PC-3 (cell line): ENCODE measurements at places on chromosomes 6 and 20. TPM values are rescaled to one million over a fixed set of nuclear protein-coding genes. Genes with fewer than 3 reads are reported as not detected.

DNA sequence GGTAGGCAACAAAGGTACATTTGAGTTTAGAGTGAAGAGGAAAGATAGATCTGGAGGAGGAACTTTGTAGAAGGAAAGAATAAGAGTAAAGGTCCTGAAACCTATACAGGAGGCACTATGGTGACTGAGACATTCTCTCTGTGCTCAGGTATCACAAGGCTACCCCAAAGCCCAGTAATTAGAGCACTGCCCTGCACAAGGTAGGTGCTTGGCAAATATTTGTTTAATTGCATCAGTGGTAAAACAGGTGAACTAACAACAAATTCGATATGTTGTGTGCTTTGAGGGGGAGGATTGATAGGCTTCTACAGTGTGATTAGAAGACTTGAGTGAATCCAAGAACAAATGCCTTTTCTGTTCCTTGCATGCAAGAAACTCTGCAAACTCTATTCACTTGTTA, 6.8 kb upstream of the TSHZ2 start:
- H3K4me1 ChIP-seq, result no peaks in the 10 kb centered on the region
- H3K4me3 ChIP-seq, result no peak overlapping the region
- H3K27ac ChIP-seq, result no peak overlapping the region
- no peaks in the 10 kb centered on the region for H3K36me3 ChIP-seq
- H3K27me3 ChIP-seq, result peaks cover 16% of the 10 kb centered on the region
- no peak for DNase-seq

DNA sequence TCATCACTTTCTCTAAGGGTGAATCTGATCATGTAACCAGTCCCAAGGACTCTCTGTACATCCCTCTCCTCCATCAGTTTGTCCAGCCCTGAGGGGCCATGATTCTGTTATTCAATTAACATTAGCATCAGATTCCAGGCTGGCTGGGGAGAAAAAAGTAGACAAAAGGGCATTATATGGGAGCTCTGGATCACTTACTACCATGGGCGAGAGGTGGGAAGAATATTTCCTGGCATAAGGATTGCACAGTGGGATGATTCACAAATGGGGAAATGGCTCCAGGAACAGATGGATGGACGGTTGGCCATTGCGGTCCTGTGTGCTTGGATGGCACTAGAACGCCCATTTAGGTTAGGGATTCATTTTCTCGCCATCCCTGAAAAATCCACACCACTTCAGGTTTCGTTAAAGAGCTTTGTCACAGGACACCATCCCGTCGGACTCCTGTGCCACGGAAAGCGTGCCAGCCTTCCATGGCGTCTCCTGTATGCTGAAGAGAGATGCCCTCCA, 112.6 kb downstream of the THBS2 start:
- no peaks in the 10 kb centered on the region for H3K27me3 ChIP-seq
- no peak overlapping the region for H3K4me3 ChIP-seq
- no peaks in the 10 kb centered on the region for H3K36me3 ChIP-seq

DNA sequence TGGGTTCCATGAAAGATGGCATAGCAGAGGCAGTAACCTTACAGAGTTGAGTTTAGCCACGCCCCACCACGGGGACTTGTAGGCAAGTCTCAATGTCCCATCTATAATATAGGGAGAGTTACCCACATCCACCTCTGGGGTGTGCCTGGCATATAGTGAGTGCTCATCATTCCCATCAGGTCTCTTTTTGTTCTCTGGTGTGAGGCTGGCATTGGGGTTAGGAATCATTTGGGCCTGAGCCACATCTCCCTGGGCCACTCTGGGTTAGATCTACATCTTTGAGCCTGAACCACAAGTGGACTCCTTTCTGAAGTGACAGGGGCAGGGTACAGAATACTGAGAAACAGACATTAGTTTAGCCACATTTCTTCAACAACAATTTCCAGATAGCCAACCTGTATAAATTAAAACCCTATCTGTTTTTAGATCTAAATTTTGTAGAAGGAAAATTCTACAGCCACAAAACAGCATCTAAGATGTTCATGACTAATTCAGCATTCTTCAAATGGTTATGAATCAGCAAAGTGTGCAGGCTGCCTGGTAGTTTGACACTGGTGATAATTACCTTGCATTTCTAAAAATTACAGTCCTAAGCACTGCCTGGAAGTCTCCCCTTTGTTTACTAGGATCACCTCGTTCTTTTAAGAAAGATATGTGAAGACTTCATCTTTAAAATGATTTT, 20.1 kb downstream of the RNF24 start:
- H3K27me3 ChIP-seq, result no peaks in the 10 kb centered on the region
- peaks cover 11% of the 10 kb centered on the region for H3K4me1 ChIP-seq
- no peak overlapping the region for H3K27ac ChIP-seq
- H3K4me3 ChIP-seq, result no peak overlapping the region
- DNase-seq, result peak; percentile 36

DNA sequence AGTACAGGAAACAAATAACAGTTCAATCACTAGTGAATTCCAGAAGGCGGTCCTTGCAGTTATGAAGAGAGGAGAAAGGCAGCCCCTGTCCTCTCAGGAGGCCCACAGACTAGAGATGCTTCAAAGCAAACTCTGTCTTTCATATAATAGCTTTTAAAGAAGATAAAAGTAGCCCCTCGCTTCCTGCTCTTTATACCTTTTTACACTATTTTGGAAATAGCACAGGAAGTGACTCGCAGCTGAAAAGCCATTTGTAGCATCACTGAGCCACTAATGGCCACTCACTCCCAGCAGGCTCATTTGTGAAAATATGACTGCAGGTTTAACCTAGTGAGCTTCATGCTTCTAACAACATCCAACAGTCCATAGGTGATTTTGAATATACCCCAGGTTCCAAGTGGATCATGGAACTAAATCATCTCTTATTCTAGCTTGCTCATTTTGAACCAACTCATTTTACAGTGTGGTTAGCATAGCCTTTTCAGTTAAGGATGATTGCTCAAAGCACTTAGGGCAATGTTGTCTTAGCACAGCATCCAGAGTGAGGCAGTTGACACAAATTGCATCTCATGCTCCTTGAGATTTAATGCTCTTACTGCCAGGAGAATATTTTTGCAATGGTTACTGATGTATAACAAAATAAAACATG, 136.0 kb upstream of the NRSN1 start:
- H3K27ac ChIP-seq, result no peak overlapping the region
- no peak overlapping the region for H3K4me3 ChIP-seq
- no peak for DNase-seq
- no peaks in the 10 kb centered on the region for H3K27me3 ChIP-seq
- no peaks in the 10 kb centered on the region for H3K36me3 ChIP-seq

- H3K36me3 ChIP-seq, result no peaks in the 10 kb centered on the region
- no peak overlapping the region for H3K4me3 ChIP-seq
- DNase-seq, result no peak
- no peaks in the 10 kb centered on the region for H3K27me3 ChIP-seq
These were observed 4.4 kb upstream of the LMBRD1 start for GRCh38 chr6:69801225-69801624.

DNA sequence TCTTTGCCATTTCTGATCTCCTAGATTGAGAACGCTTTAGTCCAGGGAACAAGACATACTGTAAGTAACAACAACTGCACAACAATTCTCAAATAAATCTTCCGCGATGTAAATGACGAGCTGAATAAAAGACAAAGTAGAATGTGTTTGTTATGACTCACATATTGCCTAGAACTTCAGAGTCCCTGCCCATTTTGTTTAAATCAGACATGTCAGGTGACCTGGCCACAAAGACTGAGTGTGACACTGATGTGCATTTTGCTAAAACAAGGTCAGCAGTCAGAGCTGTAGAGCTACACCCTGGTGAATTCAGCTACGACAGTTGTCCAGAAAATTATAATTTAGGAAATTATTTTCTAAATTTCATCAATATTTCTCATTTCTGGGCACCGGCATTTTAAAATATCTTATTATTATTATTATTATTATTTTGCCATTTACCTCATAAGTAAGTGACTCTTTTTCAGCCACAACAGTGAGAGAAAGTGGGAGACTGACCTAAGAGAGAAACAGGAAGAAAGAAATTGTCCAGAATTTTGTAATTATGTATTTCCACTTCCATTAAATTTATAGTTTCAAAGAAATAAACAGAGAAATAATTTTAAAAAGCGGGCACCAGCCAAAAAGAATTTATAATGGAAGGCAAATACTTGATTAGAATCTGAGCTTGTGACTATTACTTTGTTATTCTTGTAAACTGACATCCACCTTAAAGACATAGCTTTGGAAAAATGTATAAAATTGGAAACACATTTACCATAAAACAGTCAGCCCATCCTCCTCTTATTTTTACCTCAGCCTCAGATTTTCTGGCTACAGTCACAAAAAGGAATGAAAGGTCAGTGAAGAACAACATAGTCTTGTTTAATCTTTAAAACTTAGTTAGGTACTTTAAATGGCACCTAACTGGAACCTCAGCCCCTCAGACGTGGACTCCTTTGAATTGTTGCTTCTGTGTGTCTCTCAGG, 157.0 kb upstream of the CITED2 start:
- H3K27me3 ChIP-seq, result no peaks in the 10 kb centered on the region
- no peak overlapping the region for H3K27ac ChIP-seq
- no peaks in the 10 kb centered on the region for H3K36me3 ChIP-seq

- H3K27ac ChIP-seq, result peak overlapping the region; percentile 30
- H3K27me3 ChIP-seq, result no peaks in the 10 kb centered on the region
- no peaks in the 10 kb centered on the region for H3K36me3 ChIP-seq
- H3K4me1 ChIP-seq, result peaks cover 20% of the 10 kb centered on the region
- H3K4me3 ChIP-seq, result peak overlapping the region; percentile 88
These were observed 1.6 kb upstream of the DBNDD2 start for GRCh38 chr20:45406260-45407066.

GRCh38 chr6:70289299-70289698, 13.6 kb downstream of the COL9A1 start:
- DNase-seq, result no peak
- H3K36me3 ChIP-seq, result no peaks in the 10 kb centered on the region
- H3K27me3 ChIP-seq, result peaks cover 14% of the 10 kb centered on the region; the same call in 1 of the 2 replicates
- H3K4me3 ChIP-seq, result no peak overlapping the region

DNA sequence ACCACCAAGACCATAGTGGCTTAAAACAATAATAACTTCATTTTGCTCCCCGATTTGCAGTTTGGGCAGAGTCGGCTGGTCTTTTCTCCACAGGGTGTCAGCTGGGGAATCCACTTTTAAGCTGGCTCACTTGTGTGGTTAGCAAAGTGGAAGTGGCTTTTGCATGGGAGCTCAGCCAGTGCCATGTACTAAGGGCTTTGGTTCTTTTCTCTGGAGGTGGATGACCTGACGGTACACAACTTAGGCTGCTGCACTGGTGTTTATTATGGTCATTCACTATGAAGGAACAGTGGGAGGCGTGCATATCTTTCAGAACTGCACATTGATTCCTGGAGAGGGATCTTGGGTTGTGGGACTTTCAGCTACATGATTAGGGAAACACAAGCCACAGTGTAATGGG, 141.0 kb downstream of the OR2B2 start:
- no peaks in the 10 kb centered on the region for H3K27me3 ChIP-seq
- DNase-seq, result no peak
- H3K36me3 ChIP-seq, result no peaks in the 10 kb centered on the region

- no peak overlapping the region for H3K27ac ChIP-seq
- H3K36me3 ChIP-seq, result no peaks in the 10 kb centered on the region
- no peaks in the 10 kb centered on the region for H3K4me1 ChIP-seq
- no peak overlapping the region for H3K4me3 ChIP-seq
These were observed 27.4 kb upstream of the RREB1 start for GRCh38 chr6:7080311-7080710.

DNA sequence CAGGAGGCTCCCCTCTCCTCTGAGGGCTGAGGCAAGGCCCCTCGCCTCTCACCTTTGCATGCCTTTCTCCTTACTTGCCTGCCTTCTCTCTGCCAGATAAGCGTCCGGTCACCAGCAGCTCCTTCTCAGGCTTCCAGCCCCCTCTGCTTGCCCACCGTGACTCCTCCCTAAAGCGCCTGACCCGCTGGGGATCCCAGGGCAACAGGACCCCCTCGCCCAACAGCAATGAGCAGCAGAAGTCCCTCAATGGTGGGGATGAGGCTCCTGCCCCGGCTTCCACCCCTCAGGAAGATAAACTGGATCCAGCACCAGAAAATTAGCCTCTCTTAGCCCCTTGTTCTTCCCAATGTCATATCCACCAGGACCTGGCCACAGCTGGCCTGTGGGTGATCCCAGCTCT, 21.3 kb upstream of the PPARD start:
- H3K4me3 ChIP-seq, result no peak overlapping the region
- no peak for DNase-seq
- H3K27me3 ChIP-seq, result no peaks in the 10 kb centered on the region
- H3K27ac ChIP-seq, result no peak overlapping the region
- peaks cover 9% of the 10 kb centered on the region for H3K4me1 ChIP-seq

- H3K27ac ChIP-seq, result peak overlapping the region; percentile 99
- DNase-seq, result peak; percentile 73
These were observed 43.8 kb upstream of the LAMA4 start for GRCh38 chr6:112298021-112298745.

GRCh38 chr20:53828682-53829254, 235.1 kb upstream of the ZNF217 start:
- peak; percentile 93 for DNase-seq
- no peaks in the 10 kb centered on the region for H3K27me3 ChIP-seq
- H3K36me3 ChIP-seq, result no peaks in the 10 kb centered on the region
- peak overlapping the region; percentile 93 for H3K27ac ChIP-seq

- H3K36me3 ChIP-seq, result no peaks in the 10 kb centered on the region
- H3K27me3 ChIP-seq, result no peaks in the 10 kb centered on the region
These were observed 302.9 kb upstream of the TCF21 start for GRCh38 chr6:133585978-133586377.

DNA sequence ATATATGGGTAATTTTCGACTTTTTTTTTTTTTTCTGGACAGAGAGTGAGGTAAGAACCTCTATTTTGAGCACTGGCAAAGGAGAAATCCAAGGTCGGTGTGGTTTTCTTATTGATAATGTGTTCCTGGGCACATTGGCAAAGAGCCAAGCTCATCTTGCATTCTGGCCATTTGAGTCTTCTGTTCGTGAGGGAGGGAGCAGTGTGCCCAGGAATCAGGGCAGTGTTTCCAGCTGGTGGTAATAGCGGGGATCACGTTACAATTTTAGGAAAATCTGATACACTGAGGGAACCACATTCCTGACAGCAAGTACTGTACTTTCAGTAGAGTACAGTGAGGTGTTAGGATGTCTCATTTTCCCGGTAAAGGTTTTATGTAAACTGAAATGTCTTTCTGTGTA, 442.3 kb upstream of the MAP3K7 start:
- no peak overlapping the region for H3K4me3 ChIP-seq
- no peaks in the 10 kb centered on the region for H3K36me3 ChIP-seq
- DNase-seq, result no peak
- H3K4me1 ChIP-seq, result no peaks in the 10 kb centered on the region

DNA sequence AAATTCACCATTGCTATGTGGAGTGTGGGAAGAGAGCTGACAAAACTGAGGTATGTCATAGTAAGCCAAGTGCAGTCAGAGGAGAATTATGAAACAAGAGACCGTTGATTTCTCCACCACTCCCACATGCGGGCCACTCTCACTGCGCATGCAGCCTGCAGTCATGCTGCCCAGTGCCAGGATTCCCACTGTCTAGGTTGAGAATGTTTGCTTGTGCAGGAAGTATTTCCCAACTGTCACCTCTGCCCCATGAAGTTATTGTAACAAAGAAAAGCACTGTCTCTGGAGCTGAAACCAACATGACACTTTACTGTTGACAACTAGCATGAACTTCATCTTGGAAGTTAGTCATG, 18.7 kb upstream of the SFT2D1 start:
- no peak overlapping the region for H3K27ac ChIP-seq
- H3K27me3 ChIP-seq, result no peaks in the 10 kb centered on the region
- H3K4me3 ChIP-seq, result no peak overlapping the region

TP53TG5 gene
- not detected in 2 replicates for total RNA-seq

SAMD10 gene
- total RNA-seq, result 7.4 and 13.4 TPM in 2 replicates

CSNK2B gene
- 227 and 267 TPM in 2 replicates for total RNA-seq

CLVS2 gene
- total RNA-seq, result not detected in 2 replicates

SNPH gene
- total RNA-seq, result 21.4 and 24.9 TPM in 2 replicates

SLC4A11 gene
- total RNA-seq, result 23.7 and 26.8 TPM in 2 replicates

ADGRF1 gene
- 82.6 and 104 TPM in 2 replicates for total RNA-seq

LHFPL5 gene
- not detected in 2 replicates for total RNA-seq

SLC22A7 gene
- total RNA-seq, result not detected in 2 replicates

CDH26 gene
- 1.2 and 1.4 TPM in 2 replicates for total RNA-seq
